Germinal center (tissue), 1 donor: ENCODE measurements at places on chromosomes 6 and 20.
A peak's percentile ranks its signal among the peaks of the same experiment; 100 is the strongest.

- no peak for DNase-seq
Observed at GRCh38 chr6:19668710-19669109, 168.5 kb upstream of the ID4 start.

GRCh38 chr20:15248618-15249395, 911.4 kb upstream of the FLRT3 start:
- DNase-seq, result no peak

- DNase-seq, result peak; percentile 67
Observed at GRCh38 chr20:63498960-63499337, at the start of gene EEF1A2. EEF1A2 (minus strand) TSS chr20:63499083; CDS start chr20:63497763, 1,320 bp downstream.

- DNase-seq, result no peak
Observed at GRCh38 chr6:14278006-14278405, 160.4 kb downstream of the CD83 start.

DNA sequence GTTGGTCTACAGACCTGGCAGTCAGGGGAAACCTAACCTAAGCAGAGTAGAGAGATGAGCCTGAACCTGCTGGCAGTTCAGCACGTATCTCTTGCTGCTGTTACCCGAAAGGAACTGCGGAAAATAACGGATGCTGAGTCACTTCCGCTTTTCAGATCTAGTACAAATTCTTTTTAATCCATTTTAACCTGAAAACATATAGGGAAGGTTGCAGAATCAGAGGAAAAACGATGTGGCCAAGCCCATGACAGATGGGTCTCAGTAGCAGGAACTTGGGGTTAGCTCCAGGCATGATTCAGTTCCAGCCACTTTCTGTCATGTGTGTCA, 351.9 kb upstream of the PRND start:
- no peak for DNase-seq

- no peak for DNase-seq
Observed at GRCh38 chr6:110357298-110357663, 868 bp downstream of the METTL24 start.

DNA sequence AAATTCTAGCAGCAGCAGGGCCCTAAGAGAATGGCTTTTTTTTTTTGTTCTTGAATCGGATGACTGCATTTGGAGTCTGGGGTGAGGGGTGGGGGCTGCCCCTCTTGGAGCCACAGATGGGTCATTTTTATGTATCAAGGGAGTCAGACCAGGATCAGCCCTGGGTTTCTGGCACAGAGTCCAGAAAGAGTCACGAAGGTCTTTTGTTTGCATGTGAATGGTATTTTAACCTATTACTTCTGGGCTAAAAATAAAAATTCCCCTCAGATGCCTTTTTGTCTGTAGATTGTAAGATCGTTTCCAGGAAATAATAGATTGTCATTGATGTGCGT, 72.5 kb downstream of the PHACTR3 start:
- no peak for DNase-seq

GRCh38 chr6:7701212-7701834, 24.6 kb upstream of the BMP6 start:
- DNase-seq, result no peak

DNA sequence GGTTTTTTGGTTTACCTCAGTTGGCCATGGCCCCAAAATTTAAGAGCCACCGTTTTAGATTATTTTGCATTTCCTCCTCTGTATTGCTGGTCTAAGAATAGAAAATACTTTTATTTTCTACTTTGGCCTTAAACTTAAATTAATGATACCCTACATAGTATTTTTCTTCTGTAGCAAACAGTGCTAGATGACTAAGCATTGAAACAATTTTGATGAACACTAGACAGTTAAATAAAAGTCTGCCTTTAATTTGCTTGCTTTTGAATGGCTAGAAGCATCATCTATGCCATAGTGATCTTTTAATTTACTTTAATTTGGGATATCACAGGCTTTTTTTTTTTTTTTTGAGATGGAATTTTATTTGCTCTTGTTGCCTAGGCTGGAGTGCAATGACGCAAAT, 106.4 kb downstream of the CD109 start:
- no peak for DNase-seq

- no peak for DNase-seq
Observed at GRCh38 chr20:24098886-24099285, 110.3 kb upstream of the GGTLC1 start.

- no peak for DNase-seq
Observed at GRCh38 chr6:30615958-30616810, 859 bp downstream of the PPP1R10 start.

DNA sequence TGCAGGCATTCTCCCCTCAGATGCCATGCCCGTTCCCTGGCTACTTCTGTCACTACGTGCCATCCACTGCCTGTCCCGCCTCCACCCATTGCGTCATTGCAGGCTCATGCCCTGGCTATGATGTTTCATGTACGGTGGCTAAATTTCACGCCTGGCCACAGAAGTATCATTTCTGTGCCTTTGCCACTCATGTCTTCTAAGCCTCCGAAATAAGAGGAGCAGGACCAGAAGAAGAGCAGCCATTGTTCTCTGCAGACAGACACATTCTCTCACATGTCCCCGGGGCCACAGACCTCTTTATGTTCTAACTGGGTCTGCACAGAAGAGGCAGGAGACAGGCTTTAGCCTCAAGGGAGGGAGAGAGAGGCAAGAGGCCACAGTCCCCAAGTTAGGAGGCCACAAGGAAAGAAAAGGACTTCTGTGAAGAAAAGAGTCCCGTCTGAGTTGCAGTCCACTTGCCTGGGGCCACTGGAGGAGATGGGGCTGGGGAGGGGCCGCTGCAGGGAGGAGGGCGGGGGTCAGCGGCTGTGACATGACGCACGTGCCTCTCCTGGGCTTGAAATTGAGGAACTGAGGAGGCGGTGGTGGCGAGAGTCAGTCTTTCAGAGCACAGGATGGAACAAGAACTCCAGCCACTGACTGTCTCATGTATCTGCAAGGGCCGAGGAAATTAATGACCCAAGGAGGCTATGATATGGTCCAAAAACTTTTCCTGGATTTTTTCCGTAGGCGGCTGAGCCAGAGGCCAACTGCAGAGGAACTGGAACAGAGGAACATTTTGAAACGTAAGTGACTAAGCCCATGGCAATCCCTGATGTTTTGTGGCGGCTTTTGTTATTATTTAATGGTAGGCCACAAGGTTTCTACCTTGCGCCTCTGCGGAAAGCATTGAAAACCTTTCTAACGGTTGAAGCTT, 55.9 kb downstream of the TBC1D7 start:
- DNase-seq, result peak; percentile 70

GRCh38 chr6:129317931-129318820, 391.8 kb downstream of the ARHGAP18 start:
- DNase-seq, result no peak

- no peak for DNase-seq
Observed at GRCh38 chr6:4133941-4134838, 1.2 kb downstream of the ECI2 start.

GRCh38 chr20:40724566-40724965, 35.5 kb upstream of the MAFB start:
- no peak for DNase-seq

- no peak for DNase-seq
Observed at GRCh38 chr6:156832231-156832647, 55.1 kb downstream of the ARID1B start.

DNA sequence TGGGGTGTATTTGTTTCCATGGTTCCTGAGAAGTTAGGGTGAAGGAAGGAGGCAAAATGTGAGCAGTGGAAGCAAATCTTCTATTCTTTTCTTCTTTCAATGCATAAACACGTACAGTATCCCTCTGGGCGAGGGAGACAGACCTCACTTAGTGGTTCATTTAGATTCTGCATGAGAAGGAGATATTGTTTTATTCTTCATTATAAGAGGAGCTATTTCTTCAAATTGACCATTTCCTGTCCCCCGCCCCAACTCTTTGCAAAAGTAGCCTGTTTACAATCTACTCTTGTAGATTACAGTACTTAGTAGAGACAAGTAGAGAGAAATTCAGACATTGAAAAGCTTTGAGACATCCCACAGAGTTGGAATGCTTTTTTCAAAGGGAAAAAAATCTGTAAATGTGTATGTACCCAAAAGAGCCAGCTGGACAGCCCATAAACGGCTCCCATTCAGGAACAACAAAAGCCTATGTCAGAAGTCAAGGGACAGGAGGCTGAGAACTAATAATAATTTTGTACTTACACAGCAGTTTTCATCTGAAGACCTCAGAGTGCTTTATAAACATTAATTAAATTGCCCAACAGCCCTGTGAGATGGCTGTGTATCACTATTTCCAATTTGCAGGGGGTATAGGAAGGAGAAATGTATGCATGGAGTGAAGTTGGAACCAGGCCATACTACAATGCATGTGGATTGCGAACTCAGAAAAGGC, 23.9 kb downstream of the CD83 start:
- no peak for DNase-seq

DNA sequence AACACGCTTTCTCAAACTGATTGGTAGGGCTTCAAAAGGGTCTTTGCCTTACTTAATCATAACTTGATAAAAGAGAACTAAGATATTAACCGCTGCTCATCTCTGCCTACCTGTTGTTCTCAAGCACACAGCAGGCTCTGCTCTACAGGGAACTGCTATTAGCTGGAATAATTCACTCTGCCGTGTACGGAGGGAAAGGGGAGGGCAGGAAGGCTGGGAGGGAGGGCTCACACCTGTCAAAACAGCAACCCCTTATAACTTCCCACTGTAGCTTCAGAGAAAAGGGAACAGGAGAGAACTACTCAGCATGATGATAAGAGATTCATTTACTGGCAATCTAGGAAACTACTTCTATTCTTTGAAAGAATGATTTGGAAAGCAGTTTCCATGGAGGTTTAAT, 75.1 kb downstream of the ZMYND8 start:
- no peak for DNase-seq

DNA sequence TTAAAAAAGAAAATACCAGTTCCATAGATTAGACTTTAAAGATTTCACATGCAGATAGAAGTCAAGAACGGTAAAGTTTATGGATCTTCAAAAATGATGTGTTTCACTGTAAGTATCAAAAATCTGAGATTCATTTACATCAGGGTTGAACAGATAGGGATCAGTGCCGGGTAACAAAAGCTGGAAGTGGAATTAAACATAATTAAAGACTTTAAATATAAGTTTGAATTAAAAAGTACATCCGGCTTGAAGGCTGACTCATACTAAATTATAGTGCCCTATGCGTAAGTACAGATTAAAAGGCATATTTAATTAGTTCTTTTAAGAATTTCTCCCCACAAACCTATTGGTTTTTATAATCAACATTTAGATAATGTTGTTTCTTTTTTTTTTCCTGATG, 312.7 kb downstream of the PRL start:
- no peak for DNase-seq

DNA sequence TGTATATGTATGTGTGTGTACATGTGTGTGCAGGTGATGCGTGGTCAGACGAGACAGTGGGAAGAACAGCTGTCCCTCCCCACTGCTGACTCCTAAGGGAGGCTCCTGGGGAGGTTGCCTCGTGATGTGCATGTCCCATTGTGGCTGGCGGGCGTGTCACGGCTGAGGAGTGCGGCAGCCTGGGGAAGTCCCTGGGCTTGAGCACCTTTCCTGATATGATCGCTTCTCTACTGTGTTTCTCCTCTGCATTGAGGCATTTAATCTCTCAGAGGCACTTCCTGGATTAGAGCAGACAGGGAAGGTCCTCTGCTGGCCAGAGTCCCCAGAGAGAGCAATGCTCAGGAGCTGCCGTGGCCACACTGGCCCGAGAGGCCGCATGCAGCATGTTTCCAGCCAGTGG, 11.4 kb downstream of the NPBWR2 start:
- no peak for DNase-seq
